Amniotic epithelial cell (primary cell): ENCODE measurements at places on chromosomes 13 and 19.

DNA sequence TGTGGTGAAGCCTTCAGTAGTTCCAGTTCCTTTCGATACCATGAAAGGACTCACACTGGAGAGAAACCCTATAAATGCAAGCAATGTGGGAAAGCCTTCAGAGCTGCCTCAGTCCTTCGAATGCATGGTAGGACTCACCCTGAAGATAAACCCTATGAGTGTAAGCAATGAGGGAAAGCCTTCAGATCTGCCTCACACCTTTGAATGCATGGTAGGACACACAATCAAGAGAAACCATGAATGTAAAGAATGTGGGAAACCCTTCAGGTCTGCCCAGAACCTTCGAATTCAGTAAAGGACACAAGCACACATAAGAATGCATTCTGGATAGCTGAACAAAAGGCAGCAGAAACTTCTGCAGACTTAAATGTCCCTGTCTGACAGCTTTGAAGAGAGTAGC lies 18.3 kb downstream of the ZNF69 start:
- no peak for DNase-seq

DNA sequence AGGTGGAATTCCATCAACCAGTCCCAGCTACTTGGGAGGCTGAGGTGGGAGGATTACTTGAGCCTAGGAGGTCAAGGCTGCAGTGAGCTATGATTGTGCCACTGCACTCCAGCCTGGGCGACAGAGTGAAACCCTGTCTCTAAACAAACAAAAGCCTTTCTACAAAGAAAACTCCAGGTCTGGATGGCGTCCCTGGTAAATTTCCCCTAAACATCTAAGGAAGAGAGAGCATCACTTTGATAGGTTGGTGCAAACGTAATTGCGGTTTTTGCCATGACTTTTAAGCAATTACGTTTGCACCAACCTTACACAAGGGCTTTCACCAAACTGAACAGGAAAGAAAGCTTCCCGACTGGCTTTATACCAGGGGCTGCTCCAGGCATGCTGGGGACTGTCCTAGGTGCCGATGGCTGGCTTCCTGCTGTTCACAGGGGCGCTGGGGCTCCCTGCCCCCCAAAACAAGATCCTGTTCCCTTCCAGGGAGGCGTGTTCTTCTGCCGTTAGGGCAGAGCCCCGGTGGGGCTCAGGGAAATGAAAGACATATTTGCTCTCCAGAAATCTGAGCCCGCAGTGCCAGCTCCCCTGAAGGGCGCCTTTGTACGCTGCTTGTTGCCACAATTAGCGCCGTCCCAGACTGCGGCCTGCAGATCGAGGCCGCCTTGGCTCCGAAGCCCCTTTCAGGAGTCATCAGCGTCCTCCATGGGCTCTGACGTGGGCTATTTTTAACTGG lies 38.7 kb upstream of the KLF2 start:
- DNase-seq: peak; percentile 48

GRCh38 chr13:88623150-88623549 lies 952.0 kb downstream of the SLITRK5 start:
- DNase-seq: no peak

DNA sequence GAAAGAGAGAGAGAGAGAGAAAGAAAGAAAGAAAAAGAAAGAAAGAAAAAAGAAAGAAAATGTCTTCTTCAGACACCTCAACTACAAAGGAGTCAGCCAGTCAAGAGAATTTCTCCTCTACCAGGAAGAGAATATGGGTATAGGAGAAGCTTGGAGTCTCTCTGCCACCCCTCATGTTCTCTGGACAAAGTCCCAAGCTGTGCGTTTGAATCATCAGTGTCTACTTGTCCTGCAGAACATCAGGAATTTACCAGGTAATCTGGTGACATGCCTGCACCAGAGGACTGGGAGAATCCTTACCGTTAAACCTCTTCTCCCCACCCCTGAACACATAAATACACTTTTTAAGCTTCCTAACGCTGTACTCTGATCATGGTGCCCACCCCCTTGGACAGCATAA lies 119.5 kb downstream of the TM9SF2 start:
- DNase-seq: no peak

- DNase-seq: no peak
These were observed 91.9 kb downstream of the SLAIN1 start for GRCh38 chr13:77789376-77789775.

DNA sequence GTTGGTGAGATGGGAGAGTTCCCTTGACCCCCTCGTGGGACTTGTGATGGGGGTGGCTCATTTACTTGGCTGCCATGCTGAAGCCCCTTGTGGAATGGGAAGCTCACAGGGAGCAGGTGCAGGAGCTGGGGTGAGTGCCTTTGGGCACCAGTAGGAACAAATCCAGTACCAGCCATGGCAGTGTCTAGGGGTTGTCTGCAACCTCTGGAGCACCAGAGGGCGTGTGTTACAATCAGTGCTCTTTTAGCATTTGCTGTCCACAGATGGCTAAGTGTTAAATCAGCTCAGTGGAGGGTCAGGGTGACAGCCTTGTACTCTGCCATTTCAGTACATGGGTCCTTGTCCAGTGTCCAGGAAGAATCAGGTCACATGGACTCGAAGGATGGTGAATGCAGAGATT lies 75.6 kb downstream of the ATP8A2 start:
- no peak for DNase-seq
